Astrocyte (in vitro differentiated cells and primary cell): ENCODE measurements at places on chromosomes 11 and 22. TPM values are rescaled to one million over a fixed set of nuclear protein-coding genes. Genes with fewer than 3 reads are reported as not detected.

The LIF gene
- 63.3 and 100 TPM in 2 replicates for total RNA-seq

The ACO2 gene
- total RNA-seq, result 67.2 and 73.7 TPM in 2 replicates

The RDX gene
- 128 and 132 TPM in 2 replicates for total RNA-seq

The PGA5 gene
- total RNA-seq, result 0.79 and 1.4 TPM in 2 replicates

The MN1 gene
- 98.6 and 110 TPM in 2 replicates for total RNA-seq

The SLC35F2 gene
- total RNA-seq, result 43.0 and 52.5 TPM in 2 replicates

The COMMD9 gene
- total RNA-seq, result 77.6 and 78.4 TPM in 2 replicates

The MMP8 gene
- not detected in 2 replicates for total RNA-seq

- no peak overlapping the region for H3K4me3 ChIP-seq
- H3K36me3 ChIP-seq, result peaks cover 3% of the 10 kb centered on the region
- no peaks in the 10 kb centered on the region for H3K4me1 ChIP-seq
- H3K27me3 ChIP-seq, result no peaks in the 10 kb centered on the region
- peak; percentile 8 for DNase-seq
- no peak overlapping the region for H3K27ac ChIP-seq
Measured at GRCh38 chr11:95767498-95767897, 22.1 kb downstream of the FAM76B start.

DNA sequence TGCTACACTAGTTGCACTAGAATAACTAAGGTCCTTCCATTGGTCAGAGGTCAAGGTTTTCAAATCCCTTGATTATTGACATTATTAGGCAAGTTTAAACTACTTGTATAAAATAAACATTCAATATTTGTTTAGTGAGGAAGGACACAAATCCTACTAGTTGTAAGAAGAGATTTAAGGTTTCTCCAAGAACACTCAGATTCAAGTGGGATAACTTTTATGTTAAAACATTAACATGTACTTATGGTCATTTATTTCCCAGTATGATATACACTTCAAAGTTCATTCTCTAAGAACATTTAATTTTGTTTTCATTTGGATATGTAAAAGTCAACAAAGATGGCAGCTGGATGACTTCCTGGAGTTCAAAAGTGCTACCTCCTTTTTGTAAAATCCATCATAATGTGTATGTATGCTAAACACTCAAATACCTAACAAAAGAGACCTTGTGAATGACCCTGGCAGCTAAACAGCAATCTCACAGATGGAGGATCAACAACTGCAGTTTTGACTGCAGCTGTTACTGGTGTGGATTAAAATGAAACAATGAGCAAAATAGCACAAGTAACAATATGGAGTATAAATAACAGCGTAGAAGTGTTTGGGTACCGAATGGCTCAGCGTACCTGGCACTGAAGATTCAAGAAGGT lies 1.5 kb downstream of the CCDC90B start:
- H3K36me3 ChIP-seq, result no peaks in the 10 kb centered on the region
- H3K4me1 ChIP-seq, result peaks cover 11% of the 10 kb centered on the region
- DNase-seq, result no peak
- H3K27me3 ChIP-seq, result no peaks in the 10 kb centered on the region
- peak overlapping the region; percentile 93 for H3K4me3 ChIP-seq

DNA sequence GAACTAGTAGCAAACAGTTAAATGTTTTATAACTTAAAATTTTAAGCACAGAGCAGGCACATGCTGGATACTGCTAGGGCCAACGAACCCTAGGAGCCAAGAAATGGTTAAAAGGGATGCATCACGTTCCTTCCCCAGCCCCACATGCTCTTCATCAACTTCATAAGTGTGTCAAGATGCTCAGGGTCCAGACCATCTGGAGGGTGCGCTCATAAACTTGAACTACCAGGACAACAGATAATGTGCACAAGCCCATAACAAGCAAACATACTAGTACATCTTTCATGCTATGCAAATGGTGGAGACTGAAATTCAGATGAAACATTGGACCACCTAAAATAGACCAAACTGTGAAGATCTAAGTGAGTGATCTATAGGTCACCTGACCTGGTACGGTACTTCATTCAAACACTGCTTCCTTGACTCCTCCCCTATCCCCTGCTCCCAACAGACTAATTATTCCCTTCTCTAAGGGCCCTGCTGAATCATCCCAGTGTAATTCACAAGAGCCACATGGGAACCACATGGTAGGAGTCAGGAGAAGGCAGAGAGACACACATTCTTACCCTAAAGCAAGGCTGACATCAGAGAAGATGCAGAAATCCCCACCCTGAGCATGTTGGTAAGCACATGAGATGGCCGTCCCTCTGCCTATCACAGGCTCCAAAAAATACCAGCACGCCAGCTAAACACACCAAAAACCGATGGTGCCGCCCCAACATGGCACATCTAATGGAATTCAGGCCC lies 83.9 kb downstream of the ETS1 start:
- no peaks in the 10 kb centered on the region for H3K36me3 ChIP-seq
- DNase-seq, result peak; percentile 96
- no peaks in the 10 kb centered on the region for H3K27me3 ChIP-seq
- H3K27ac ChIP-seq, result peak overlapping the region; percentile 95
- peaks cover 94% of the 10 kb centered on the region for H3K4me1 ChIP-seq

GRCh38 chr11:33063326-33063881 lies 24.0 kb downstream of the TCP11L1 start:
- H3K27ac ChIP-seq, result no peak overlapping the region
- peak; percentile 48 for DNase-seq
- peaks cover 11% of the 10 kb centered on the region for H3K4me1 ChIP-seq
- H3K27me3 ChIP-seq, result no peaks in the 10 kb centered on the region
- no peak overlapping the region for H3K4me3 ChIP-seq
- peaks cover 13% of the 10 kb centered on the region for H3K36me3 ChIP-seq

DNA sequence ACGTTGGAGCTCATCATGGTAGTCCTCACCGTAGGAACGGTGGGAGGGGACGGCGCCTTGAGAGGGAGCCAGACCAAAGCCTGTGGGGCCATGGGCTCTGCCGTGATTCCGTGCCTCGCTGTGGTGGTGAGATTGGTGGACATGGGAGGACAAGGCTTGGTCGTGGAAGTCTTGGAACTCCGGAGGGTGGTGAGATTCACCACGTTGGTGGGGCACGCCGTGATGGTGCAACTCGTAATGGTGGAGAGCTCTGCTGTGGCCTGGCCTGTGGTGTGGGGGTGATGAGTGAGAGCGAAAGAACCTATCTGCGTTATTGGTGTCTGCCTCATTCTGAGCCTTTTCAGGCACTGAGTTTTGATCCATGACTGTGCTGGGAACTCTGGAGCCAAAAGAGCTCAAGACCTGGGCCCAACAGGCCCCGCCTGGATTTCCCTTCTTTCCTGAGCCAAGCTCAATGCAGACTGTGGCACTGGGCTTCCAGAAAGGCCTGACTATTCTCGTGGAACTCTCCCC lies at the start of gene CATSPER1:
TSS of gene CATSPER1 (minus strand) at position 463 of the 513 bp plus-strand sequence. CDS start at position 363, 100 bp downstream.
- no peaks in the 10 kb centered on the region for H3K36me3 ChIP-seq
- H3K4me3 ChIP-seq, result no peak within 1 kb of the TSS
- H3K4me1 ChIP-seq, result peaks cover 7% of the 10 kb centered on the region

GRCh38 chr11:117657794-117658193 lies 139.2 kb downstream of the DSCAML1 start:
- H3K4me3 ChIP-seq, result no peak overlapping the region
- peaks cover 3% of the 10 kb centered on the region for H3K27me3 ChIP-seq
- DNase-seq, result no peak

- H3K36me3 ChIP-seq, result peaks cover 13% of the 10 kb centered on the region
- H3K27ac ChIP-seq, result no peak overlapping the region
- no peak overlapping the region for H3K4me3 ChIP-seq
- no peak for DNase-seq
- no peaks in the 10 kb centered on the region for H3K27me3 ChIP-seq
Measured at GRCh38 chr22:19330865-19331418, 39.4 kb upstream of the CLTCL1 start.

DNA sequence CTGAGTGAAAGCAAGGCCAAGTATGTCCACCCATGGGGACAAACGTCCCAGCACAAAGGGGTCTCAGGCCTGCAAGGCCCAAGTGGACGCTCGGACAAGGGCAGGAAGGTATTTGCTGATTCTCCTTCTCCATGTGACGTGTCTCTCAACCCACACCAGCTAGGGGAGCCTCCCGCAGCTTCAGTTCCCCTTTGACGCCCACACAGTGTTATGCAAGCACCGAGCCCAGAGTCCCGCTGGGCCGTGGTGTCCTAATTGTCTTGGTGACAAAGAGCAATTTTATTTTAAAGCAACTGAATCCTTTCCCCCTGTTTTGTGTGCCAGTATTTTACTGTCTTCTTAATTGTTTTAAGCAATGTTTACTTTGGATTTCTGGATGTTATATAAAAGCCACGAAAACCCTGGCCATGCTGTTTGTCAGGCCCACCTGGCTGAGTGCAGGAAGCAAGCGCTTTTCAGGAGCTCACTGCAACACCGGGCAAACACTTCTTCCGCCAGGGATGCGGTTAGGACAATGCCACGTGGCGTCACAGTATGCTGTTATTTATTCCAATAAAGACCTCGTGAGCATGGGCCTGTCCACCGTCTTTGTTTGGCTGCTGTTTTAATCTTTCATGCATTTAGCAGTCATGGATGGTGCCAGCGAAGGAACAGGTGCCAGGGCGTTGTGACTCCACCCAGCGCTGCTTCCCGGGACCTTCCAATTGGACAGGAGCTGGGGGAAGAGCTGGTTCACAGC lies 8.2 kb upstream of the PARVG start:
- no peak overlapping the region for H3K27ac ChIP-seq
- H3K4me1 ChIP-seq, result peaks cover 4% of the 10 kb centered on the region
- H3K27me3 ChIP-seq, result no peaks in the 10 kb centered on the region
- H3K4me3 ChIP-seq, result no peak overlapping the region
- no peak for DNase-seq

DNA sequence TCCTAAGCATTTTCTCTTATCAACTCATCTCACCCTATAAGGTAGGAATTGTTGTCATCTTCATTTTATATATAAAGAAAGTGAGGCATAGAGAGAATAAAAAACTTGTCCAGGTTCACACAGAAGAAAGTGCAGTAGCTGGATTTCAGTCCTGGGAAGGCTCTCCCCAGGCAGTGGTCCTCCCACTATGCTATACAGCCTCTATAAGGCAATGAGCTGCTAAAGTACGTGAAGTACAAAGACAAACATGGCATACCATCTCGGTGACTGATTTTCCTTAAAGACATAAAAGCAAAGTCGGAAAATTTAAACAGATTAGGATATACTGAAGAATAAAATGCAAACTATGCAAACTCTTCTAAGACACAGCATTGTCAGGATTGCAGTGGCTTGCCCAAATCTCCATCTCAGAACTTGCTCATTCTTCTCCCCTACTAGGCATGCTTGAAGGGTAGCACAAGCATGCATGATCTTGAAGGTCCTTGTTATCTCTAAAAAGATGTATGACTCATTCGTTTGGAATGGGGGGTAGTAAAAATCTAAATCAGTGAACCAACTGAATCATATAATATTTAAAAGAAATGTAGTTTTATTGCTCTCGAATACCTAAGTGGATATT lies 97.8 kb upstream of the CSNK2A3 start:
- peaks cover 8% of the 10 kb centered on the region for H3K27me3 ChIP-seq

DNA sequence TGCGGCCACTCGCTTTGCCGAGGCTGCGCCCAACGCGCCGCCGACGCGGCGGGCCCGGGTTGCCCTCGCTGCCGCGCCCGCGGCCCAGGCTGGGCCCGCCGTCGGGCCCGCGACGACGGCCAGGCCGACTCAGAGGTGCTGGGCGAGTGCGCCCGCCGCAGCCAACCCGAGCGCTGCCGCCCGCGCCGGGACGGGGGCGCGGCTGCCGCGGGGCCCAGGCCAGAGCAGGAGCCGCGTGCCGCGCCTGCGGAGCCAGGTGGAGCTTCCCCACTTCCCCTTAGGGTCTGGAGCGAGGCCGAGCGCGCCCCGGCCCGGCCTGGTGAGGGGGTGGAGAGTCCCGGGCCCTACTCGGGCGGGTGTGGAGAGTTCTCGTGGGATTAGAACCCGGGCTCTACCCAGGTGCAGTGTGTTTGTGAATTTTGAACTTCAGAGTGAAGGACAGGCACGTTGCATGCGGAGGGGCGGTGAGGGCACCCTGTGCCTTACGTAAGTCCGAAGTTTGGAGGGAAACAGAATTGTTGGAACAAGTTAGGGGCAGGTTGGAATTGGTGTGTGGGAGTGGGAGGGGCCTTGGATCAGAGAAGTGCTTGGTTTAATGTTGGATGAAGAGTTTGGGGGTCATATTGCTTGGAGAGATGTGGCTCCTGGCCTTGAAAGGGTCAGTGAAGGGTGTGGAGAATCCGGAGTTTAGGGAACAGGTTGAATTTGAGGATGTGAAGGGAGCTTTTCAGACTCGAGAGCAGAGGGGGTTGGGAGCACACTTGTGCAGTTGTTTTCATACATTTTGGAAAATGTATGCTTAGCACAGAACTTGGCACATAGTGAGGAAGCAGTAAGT lies 697 bp downstream of the RNF169 start:
- H3K36me3 ChIP-seq, result no peaks in the 10 kb centered on the region
- no peaks in the 10 kb centered on the region for H3K27me3 ChIP-seq

DNA sequence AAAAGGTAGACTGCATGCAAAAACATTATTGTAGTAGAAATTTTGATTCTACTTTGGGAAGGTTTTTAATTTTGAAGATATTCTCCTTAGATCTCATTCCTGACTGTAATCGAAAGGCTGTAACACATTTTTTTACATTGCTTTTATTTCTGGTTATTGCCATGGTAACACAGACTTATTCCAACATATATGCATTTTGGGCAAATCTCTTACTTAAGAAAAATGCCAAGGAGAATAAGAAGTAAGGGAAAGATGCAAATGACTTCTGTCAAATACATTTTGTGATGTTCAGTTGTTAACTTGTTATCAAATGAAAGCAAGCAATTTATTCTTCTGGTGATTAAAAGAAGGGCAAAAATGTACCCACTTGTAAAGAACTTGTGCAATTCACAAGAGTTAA lies 267.5 kb downstream of the AASDHPPT start:
- no peaks in the 10 kb centered on the region for H3K27me3 ChIP-seq
- no peak overlapping the region for H3K4me3 ChIP-seq
- no peaks in the 10 kb centered on the region for H3K36me3 ChIP-seq
- peaks cover 5% of the 10 kb centered on the region for H3K4me1 ChIP-seq
